ENCODE measurements at places on chromosomes 6 and 20.

- H3K4me3 ChIP-seq: peak within 1 kb of the TSS; percentile 53
- H3K27ac ChIP-seq: peak within 1 kb of the TSS; percentile 3
- H3K4me1 ChIP-seq: peaks cover 6% of the 10 kb centered on the region
- DNase-seq: peak; percentile 69
- H3K36me3 ChIP-seq: peaks cover 23% of the 10 kb centered on the region
Measured at GRCh38 chr6:42960243-42961019, at the start of gene GNMT. Gene GNMT (plus strand): TSS chr6:42960754. CDS start chr6:42960768, 14 bp downstream.

- H3K27me3 ChIP-seq: no peaks in the 10 kb centered on the region
- no peak overlapping the region for H3K4me3 ChIP-seq
- DNase-seq: no peak
- H3K4me1 ChIP-seq: no peaks in the 10 kb centered on the region
Measured at GRCh38 chr6:32912951-32913350, 27.9 kb downstream of the HLA-DMB start.

GRCh38 chr6:22697306-22697705 lies 127.9 kb downstream of the HDGFL1 start:
- H3K4me1 ChIP-seq: no peaks in the 10 kb centered on the region
- H3K36me3 ChIP-seq: no peaks in the 10 kb centered on the region
- H3K4me3 ChIP-seq: no peak overlapping the region

GRCh38 chr6:5219011-5219691 lies 41.6 kb downstream of the LYRM4 start:
- no peak overlapping the region for H3K4me3 ChIP-seq
- H3K4me1 ChIP-seq: no peaks in the 10 kb centered on the region
- peak overlapping the region; percentile 15 for H3K27ac ChIP-seq

DNA sequence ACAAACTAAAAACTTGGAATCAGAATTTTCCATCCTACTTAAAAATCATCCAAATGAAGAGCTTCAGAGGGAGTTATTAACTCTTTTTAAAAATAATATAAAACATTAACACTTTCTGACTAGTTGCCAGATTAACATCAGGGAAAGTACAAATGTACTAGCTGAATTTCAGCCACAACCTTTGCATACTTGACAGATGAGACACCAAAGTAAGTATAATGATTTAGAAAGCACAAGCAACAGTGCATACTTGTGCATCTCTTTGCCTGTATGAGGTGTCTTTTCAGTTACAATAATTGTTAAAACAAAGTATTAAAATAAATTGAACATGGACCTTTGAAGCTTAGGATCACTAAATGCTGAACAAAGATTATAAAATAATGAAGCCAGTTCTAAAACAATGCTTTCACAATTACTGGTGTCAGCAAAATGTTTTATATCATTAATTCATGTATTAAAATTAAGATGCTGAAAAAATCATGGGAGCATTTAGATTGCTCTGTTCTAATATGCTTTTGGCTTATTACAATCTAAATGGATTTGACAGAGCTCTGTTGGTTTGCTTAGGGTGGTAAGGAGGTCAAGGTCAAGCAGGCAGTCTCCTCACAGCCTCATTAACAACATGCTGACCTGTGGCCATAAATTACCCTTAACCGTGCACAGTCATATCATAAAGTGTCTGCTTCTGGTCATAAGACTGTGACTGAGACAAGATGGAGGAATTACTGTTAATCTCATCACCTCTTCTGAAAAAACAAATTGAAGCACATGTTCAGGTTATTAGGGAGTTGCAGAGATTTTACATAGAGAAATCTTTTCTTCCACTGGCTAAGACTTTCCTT lies 15.1 kb downstream of the RNF217 start:
- no peak overlapping the region for H3K4me3 ChIP-seq
- peaks cover 5% of the 10 kb centered on the region for H3K4me1 ChIP-seq
- no peak for DNase-seq

DNA sequence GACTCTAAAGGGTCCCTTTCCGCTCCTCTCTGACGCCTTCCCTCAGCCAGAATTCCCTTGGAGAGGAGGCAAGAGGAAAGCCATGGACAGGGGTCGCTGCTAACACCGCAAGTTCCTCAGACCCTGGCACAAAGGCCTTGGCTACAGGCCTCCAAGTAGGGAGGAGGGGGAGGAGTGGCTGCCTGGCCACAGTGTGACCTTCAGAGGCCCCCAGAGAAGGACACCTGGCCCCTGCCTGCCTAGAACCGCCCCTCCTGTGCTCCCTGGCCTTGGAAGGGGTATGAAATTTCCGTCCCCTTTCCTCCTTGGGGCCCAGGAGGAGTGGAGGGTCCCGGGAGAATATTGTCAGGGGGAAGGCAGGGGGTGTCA lies 2.7 kb downstream of the VEGFA start:
- peaks cover 50% of the 10 kb centered on the region for H3K4me1 ChIP-seq
- no peaks in the 10 kb centered on the region for H3K27me3 ChIP-seq
- DNase-seq: no peak
- H3K36me3 ChIP-seq: peaks cover 5% of the 10 kb centered on the region
- peak overlapping the region; percentile 94 for H3K27ac ChIP-seq

DNA sequence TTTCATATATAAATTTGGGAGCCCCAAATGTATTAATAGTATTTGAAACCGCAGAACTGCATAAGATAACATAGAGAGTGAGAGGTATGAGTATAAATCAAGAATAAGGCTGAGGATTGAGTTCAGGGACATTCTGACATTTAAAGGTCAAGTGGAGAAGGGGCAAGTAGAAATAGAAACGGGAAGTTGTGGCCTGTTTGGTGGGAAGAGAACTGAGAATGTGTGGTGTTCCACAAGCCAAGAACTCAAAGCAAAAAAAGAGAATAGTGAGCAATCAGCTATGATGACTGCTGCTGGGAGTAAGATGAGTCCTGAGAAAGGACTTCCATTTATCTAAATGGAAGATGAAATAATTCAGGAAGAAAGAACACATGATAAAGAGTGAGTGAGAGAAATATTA lies 418.4 kb downstream of the CD109 start:
- H3K4me1 ChIP-seq: no peaks in the 10 kb centered on the region
- H3K27ac ChIP-seq: no peak overlapping the region
- H3K27me3 ChIP-seq: no peaks in the 10 kb centered on the region
- no peaks in the 10 kb centered on the region for H3K36me3 ChIP-seq
- no peak overlapping the region for H3K4me3 ChIP-seq
- DNase-seq: no peak

DNA sequence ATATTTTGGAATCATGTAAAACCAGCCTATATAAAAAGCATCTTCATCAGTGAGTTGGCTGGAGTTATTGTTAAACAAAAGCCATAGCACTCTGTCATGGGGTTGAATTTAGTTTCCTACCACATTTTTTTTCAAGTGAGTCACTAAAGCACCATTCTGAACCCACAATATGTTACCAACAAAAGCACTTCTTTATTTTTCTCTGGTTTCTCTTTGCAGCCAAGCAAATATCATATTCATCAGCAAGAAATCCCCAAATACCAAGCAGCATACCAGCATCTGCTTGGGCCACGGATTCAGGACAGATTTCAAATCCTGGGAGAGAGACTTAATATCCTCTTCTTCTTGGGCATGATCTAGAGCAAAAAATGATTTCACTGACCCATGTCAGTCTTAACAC lies 441.4 kb downstream of the BCKDHB start:
- no peaks in the 10 kb centered on the region for H3K4me1 ChIP-seq
- H3K27me3 ChIP-seq: no peaks in the 10 kb centered on the region
- H3K36me3 ChIP-seq: no peaks in the 10 kb centered on the region
- no peak overlapping the region for H3K27ac ChIP-seq

DNA sequence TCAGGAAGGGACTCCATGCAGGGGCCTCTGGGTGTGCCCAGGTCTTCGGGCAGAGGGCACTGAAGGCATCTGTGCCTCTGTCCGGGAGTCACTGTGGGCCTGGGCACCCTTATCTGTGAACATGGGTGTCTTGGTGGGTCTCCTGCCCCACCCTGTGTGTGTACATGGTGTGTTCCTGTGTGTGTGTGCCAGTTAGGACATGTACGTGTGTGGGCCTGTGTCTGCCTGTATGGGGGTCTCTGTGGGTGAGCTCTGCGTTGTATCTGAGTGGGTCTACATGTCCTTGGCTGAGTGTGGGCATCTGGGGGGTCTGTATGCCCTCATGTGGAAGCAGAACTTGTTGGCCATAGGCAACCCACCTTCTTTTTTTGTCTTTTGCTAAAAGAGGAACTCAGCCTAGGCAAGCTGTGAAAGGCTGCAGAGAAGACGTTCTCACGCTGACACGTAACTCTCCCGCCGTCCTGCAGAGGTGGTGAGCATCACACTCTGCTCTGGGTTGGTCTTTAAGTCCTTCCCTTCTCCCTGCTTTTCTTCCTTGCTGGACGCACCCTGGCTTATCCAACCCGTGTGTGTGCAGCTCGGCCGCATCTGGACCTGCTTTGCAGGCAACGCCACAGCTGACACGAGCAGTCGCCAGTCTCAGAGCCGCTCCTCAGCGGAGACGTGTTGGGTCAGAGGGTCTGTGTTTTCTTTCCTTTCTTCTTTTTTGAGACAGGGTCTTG lies 532 bp upstream of the NPBWR2 start:
- no peak overlapping the region for H3K27ac ChIP-seq
- no peaks in the 10 kb centered on the region for H3K27me3 ChIP-seq
- no peaks in the 10 kb centered on the region for H3K4me1 ChIP-seq
- no peak overlapping the region for H3K4me3 ChIP-seq
- no peak for DNase-seq
- H3K36me3 ChIP-seq: no peaks in the 10 kb centered on the region

- no peaks in the 10 kb centered on the region for H3K36me3 ChIP-seq
- no peaks in the 10 kb centered on the region for H3K27me3 ChIP-seq
- peak within 1 kb of the TSS; percentile 21 for H3K4me3 ChIP-seq
- no peak for DNase-seq
- H3K4me1 ChIP-seq: no peaks in the 10 kb centered on the region
Measured at GRCh38 chr20:22584522-22584921, at the start of gene FOXA2. Gene FOXA2 (minus strand): TSS chr20:22584572. CDS start chr20:22584278, 294 bp downstream.

DNA sequence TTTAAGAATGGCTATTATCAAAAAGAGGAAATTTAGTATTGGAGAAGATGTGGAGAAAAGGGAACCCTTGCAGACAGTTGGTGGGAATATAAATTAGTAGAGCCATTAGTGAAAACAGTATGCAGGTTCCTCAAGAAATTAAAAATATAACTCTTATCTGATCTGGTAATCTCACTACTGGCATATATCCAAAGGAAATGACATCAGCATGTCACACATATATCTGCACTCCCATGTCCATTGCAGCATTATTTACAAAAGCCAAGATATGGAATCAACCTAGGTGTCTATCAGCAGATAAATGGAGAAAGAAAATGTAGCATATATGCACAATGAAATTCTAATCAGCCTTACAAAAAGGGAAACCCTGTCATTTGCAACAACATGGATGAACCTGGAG lies 2.6 kb downstream of the SIRPG start:
- H3K27ac ChIP-seq: no peak overlapping the region
- no peak overlapping the region for H3K4me3 ChIP-seq
- H3K27me3 ChIP-seq: no peaks in the 10 kb centered on the region

DNA sequence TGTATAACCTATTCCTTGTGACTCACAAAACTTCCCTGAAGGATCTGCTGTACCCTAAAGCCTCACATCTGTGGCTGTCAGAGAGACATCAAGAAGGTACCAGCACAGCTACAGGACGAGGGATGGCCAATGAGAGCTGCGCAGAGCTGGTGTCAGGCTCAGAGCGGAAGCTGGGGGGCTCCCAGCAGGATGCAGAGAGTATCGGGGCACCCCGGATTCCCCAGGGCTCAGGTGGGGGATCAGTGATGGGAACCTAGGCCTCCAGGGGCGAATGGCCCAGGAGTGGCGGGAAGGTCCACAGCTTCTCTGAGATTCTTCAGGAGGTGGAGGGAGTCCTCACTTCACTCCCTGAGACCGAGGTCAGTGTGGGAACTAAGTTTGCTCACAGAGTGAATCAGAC lies 30.9 kb upstream of the SMOC2 start:
- H3K4me1 ChIP-seq: peaks cover 6% of the 10 kb centered on the region
- no peak for DNase-seq
- no peak overlapping the region for H3K4me3 ChIP-seq
- H3K27ac ChIP-seq: no peak overlapping the region
- no peaks in the 10 kb centered on the region for H3K36me3 ChIP-seq
- no peaks in the 10 kb centered on the region for H3K27me3 ChIP-seq

Data from tibial artery (tissue), 4 donors.